ENCODE measurements at places on chromosomes 2 and 18.

GRCh38 chr18:49798001-49798400 is 15.3 kb downstream of the ACAA2 start:
- DNase-seq = no peak

GRCh38 chr2:96564026-96564425 is 27.5 kb downstream of the ARID5A start:
- DNase-seq = no peak

- DNase-seq = no peak
These were observed 20.7 kb downstream of the SLC4A3 start for GRCh38 chr2:219648176-219648575.

- no peak for DNase-seq
These were observed 337.9 kb upstream of the PKDCC start for GRCh38 chr2:41709702-41710599.

All from NCI-H748 treated with DMSO at 0.1 percent for 48 hours (cell line).